ENCODE measurements at places on chromosomes 11 and 22. TPM values are rescaled to one million over a fixed set of nuclear protein-coding genes. Genes with fewer than 3 reads are reported as not detected.
A peak's percentile ranks its signal among the peaks of the same experiment; 100 is the strongest.

DNA sequence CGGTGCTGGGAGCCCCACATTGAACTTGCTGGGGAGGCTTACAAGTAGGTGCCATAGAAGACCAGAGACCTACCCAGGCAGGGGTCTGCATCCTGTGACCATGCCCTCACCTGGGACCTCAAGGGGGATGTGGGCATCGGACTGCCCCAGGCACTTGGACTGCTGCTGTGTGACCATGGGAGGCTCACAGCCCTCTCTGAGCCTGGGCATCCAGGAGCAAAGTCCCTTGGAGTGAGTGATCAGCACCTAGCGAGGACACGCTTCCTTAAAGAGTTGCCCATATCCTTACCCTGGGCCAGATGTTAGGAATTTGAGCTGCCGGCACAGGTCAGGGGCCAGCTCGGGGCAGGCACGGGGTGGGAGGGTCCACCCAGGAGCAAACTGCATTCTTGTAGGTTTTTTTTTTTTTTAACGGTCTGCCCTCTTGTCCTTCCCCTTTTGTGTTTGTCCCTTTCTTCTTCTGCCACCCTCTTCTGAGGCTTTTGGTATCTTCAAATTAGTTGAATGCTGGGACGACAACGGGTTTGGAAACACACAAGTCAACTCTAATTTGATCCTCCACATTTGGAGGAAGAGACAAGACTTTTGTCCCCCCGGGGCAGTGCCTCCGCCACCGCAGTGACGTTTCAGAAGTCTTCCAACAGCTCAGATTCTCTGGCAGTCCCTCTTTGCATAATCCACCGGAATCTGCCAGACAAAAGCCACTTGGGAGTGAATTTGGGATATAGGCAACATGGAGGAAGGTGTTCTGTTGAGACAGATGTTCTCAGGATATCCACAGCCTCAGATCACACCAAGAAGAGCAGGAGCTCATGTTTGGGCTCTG, 46.1 kb upstream of the LINC01488 start:
- DNase-seq, result peak; percentile 50

- DNase-seq, result no peak
Measured at GRCh38 chr22:21014726-21015465, at the start of gene P2RX6. P2RX6 (plus strand) TSS chr22:21015165; CDS start chr22:21015175, 10 bp downstream.

DNA sequence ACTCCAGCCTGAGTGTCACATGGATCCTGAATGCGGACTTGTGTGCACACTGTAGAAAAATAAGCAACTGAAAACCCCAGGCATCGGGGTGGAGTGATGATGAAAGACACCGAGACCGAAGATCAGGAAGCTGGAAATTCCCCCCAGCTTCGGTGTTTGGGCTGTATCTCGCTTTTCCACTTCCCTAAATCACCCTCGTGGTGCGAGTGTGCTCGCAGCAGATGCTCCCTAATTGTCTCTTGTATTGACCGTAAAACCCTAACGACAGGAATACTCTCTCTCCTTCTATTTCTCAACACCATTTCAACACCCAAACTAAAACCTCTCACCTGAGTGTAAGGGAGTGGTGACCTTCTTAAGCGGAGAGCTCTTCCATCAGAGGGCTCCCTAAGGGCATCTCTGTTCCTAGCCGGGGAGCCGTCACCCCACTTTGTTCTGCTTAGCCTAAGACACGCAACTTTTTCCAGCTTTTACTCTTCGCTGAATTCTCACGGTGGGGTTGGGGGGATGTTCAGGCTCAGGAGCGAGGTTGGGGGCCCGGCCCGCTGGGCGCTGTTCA, 635 bp upstream of the GRK3 start:
- DNase-seq, result peak; percentile 67

- DNase-seq, result no peak
Measured at GRCh38 chr11:4983841-4984240, 10.8 kb upstream of the OR51L1 start.

DNA sequence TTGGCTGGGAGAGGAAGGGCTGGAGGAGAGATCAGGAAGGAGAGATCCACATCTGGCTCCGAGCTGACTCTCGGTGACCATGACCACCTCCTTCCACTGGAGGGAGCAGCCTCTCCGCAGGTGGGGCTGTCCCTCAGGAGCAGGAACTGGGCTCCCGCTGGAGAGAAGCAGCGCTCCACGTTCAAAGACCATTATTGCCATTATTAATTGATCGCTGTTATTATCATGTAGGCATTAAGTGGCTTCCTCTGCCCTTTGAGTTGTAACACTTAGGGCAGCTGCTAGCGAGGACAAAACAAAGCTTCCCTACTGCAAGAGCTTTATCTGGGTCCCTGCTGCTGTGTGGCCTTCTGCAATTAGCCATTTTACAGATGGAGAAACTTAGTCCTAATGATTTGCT, 251.9 kb downstream of the ST3GAL4 start:
- no peak for DNase-seq

The TMEM223 gene
- total RNA-seq, result 27.1 TPM

All from sigmoid colon (tissue), 7 donors.